Fibroblast of villous mesenchyme (primary cell): ENCODE measurements at places on chromosomes 6 and 20.
A peak's percentile ranks its signal among the peaks of the same experiment; 100 is the strongest.

GRCh38 chr20:38211200-38212097 is 46.4 kb upstream of the TGM2 start:
- no peak for DNase-seq

- DNase-seq: peak; percentile 68
Measured at GRCh38 chr6:105077596-105078385, 102.0 kb downstream of the POPDC3 start.

DNA sequence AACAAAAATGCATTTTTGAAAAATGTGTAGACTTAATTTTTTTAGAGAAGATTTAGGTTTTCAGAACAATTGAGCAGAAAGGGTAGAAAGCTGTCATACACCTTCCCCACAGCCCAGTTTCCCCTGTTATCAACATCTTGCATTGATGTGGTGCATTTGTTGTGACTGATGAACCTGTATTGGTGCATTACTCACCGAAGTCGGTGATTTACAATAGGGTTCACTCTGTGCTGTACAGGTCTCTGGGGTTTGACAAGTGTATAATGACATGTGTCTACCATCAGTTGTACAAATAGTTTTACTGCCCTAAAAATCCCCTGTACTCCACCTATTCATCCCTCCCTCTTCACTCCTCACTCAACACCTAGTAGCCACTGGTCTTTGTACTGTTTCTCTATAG is 23.8 kb upstream of the ADIG start:
- no peak for DNase-seq

- no peak for DNase-seq
Measured at GRCh38 chr20:47320990-47321805, 35.3 kb downstream of the ZMYND8 start.

DNA sequence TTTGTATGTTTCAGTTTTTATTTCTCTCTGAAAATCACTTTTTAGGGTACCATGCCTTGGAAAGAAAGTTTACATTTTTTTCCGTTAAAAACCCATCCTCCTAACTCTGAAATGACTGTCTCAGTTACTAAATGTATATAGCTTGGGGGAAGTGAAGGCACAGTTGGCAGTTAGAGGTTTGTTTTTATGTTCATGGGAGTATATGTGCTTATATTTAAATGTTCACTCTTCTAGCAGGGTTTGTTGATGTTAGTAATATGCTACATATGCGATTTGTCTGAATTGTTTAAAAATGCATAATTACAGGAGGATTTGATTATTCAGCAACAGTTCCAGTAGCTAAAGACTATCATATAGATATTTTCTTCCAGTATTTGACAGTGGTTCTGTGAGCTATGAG is 31.1 kb downstream of the CDKAL1 start:
- no peak for DNase-seq

- no peak for DNase-seq
Measured at GRCh38 chr20:44969300-44969894, 3.1 kb downstream of the STK4 start.

GRCh38 chr6:169830876-169831275 is 79.5 kb downstream of the ERMARD start:
- no peak for DNase-seq

- DNase-seq: no peak
Measured at GRCh38 chr6:84926189-84927155, 162.1 kb upstream of the TBX18 start.

DNA sequence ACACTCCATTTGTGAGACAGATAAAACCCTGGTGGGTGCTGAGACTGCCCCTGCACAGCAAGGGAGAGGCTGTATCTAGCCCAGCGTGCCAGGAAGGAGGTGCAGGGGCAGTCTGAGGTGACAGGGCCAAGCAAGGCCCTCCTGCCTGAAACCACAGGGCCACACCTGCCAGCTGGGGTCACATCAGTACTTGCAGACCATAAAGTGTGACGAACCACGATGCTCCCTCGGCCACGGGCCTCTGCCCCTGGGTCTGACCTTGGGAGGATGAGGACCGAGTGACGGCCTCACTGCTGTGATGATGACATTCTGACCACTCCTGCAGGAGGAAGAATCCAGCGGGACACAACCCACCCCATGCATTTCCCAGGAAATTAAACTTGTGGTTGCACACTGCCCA is 75.1 kb downstream of the NINL start:
- no peak for DNase-seq

DNA sequence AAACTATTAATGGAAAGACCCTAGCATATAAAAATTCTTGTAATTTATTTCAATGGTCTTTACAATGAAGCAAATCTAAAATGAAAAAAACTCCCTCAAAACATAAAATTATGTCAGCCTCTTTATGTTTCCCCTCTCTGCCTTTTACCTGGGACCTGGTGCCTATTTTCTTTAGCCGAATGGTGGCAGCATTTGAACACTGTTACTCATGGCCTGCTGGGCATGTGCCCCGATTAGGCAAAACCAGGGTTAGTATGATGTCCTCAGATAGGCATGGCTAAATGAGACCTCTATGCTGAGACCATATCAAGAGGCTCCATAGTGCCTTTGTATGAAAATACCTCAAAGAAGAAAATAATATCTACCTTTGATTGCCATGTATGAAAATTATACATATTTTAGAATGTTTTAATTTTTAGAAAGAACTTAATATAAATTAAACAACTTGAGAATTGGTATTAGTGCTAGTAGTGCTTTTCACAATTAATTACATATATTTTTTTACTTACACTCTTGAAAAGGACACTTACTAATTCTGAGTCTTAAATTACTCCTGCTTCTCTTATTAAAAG is 22.5 kb upstream of the C6orf58 start:
- peak; percentile 28 for DNase-seq

- DNase-seq: no peak
Measured at GRCh38 chr6:44045672-44046015, 81.6 kb downstream of the MRPL14 start.

- DNase-seq: no peak
Measured at GRCh38 chr6:167405778-167406532, 81.1 kb downstream of the TTLL2 start.

DNA sequence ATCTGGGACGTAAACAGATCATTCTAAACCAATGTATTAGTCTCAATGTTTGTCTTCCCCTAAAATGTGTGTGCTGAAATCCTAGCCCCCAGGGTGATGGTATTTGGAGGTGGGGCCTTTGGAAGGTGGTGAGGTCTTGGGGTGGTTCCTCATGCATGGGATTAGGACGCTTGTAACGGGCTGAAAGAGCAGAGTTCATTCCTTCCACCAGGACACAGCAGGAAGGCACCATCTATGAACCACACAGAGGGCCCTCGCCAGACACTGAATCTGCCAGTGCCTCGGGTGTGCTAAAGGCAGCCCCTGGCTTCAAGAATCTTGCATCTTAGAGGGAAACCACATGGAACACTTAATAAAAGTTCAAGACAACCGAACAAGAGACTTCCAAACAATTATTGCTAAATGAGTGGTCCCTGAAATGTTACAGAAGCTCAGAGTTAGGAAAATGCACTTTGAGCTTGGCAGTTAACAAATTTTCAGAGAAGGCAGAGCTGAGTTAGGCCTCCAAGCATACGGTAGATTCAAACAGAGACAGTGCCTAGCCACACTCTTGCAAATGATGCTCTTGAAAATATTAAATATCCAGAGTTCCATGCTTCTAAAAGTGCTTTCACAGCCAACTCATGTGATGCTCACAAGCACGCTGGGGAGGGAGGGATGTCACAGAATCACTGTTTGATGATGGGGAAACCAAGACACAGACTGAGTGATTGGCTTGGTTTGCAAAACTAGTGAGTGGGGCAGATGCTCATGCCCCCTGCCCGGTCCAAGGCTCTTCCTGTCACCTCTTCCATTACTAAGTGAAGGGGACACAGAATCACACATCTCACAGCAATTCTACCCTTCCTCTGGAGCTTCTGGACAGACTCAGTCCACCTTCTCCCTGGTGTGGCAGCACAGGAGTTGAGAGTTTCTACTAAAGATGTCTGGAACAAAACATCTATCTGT is 27.4 kb downstream of the TBC1D7 start:
- DNase-seq: peak; percentile 25

GRCh38 chr6:1285556-1285955 is 26.3 kb upstream of the FOXQ1 start:
- peak; percentile 43 for DNase-seq

- DNase-seq: no peak
Measured at GRCh38 chr20:16710781-16711180, 19.0 kb upstream of the SNRPB2 start.

- no peak for DNase-seq
Measured at GRCh38 chr6:124757560-124757959, 204.7 kb upstream of the RNF217 start.

DNA sequence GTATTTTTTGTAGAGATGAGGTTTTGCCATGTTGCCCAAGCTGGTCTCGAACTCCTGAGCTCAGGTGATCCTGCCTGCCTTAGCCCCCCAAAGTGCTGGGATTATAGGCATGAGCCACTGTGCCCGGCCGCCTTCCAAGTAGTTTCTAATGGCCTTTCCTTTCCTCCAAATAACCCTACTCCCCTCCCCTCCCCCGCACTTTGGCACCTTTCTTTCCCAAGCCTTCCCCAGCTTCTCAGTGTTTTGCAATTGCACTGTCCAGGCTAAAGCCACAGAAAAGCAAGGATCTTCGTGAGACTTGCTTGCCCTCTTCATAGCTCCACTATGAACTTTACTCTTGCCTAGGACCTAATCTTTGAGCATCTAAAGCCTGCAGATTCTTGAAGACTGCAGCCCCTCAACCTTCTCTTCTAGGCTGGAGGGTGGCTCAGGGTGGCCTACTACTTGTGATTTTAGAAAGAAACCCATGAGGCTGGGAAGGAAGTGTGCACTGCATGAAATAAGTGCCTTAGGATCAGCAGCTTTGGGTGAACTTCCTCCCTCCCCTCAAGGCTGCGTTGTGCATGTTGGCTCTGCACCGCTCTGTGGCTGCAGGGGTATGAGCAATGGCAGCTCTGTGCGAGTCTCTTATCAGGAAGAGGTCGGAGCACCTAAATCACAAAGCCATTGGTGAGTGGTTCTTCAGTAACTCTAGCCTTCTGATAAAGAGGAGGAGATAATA is 152.4 kb upstream of the SNX9 start:
- peak; percentile 24 for DNase-seq
